ENCODE measurements at places on chromosomes 2 and 18.

- no peak for DNase-seq
Observed at GRCh38 chr2:119550856-119551255, 6.6 kb downstream of the CFAP221 start.

- DNase-seq: no peak
Observed at GRCh38 chr2:67055387-67056304, 341.5 kb upstream of the ETAA1 start.

GRCh38 chr2:65353046-65353445 is 79.4 kb downstream of the SPRED2 start:
- DNase-seq: no peak

- no peak for DNase-seq
Observed at GRCh38 chr2:104598636-104599035, 255.3 kb upstream of the POU3F3 start.

GRCh38 chr18:3060667-3061580 is 48.0 kb upstream of the LPIN2 start:
- DNase-seq: no peak

DNA sequence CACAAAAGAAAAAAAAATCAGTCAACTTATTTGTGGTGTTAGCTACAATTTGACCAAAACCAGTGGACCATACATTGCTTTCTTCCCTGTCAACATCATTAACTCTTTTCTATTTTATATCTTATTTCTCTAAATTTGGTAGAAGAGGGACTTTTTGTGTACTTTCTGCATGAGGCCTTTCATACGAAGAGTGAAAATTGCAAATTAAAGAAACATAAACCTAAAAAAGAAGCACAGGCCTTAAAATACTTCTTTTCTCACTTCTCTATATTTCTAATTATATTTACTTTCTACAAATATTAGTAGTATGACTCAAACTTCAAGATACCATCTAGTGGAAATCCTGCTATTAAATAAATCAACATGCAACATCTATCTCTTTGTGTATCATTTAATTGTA is 1073.4 kb upstream of the ZEB2 start:
- DNase-seq: no peak

DNA sequence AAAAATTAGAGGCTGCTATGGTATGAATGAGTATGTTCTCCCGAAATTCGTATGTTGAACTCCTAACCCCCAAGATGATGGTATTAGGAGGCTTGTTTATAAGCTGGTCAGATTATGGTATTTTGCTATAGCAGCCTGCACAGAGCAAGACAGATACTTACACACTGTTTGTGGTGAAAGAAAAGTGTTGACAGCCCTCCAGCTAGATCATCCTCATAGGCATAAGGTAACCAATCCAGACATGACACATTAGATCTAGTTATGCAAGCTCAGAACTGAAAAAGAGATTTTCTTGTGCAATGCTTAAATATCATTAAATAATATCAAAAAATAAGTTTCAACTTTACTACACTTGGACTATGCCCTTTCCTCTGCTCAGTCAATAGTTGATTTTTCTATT is 107.1 kb downstream of the ABCA12 start:
- no peak for DNase-seq

- DNase-seq: no peak
Observed at GRCh38 chr2:72827966-72828646, 2.3 kb upstream of the EXOC6B start.

- DNase-seq: no peak
Observed at GRCh38 chr2:122707224-122707824, 951.9 kb downstream of the TSN start.

DNA sequence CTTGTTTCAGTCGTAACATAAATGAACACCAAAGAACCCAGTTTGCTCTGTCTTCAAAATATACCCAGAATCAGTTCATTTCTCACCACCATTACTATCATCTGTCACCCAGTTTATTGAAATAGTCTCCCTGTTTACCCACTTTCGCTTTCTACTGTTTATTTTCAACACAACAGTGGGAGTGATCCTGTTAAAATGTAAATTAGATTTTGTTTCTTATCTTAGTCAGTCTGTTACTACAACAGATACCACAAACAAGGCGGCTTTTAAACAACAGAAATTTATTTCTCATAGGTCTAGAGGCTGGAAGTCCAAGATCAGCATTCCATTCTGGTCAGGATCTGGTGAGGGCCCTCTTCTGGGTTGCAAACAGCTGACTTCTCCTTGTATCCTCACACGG is 74.8 kb downstream of the ARHGAP15 start:
- no peak for DNase-seq

DNA sequence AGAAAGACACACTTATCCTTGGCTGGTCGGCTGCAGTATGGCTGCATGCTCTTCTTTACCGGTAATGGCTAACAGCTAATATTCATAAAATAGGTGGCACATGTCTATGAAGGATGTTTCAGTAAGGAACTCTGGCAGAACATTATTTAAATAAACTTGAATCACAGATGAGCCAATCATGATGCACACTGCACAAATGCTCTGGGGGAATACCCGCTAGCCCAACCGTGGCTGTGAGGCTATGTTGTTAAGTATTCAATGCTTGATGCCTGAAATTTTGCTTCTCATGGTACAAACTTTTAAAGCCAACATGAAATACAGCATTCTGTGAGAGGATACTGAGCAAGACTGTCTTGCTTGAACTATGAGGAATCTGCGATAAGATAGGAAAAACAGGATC is 505.8 kb downstream of the ZEB2 start:
- DNase-seq: no peak

Data from COR-L47 (cell line).